Activated CD4-positive, alpha-beta T cell treated with anti-CD3 and anti-CD28 coated beads, Interleukin-2, amount 50 U/mL, for 16 hours (primary cell): ENCODE measurements at places on chromosomes 13 and 19.

GRCh38 chr13:46372071-46372470 is 15.0 kb downstream of the RUBCNL start:
- DNase-seq, result no peak

DNA sequence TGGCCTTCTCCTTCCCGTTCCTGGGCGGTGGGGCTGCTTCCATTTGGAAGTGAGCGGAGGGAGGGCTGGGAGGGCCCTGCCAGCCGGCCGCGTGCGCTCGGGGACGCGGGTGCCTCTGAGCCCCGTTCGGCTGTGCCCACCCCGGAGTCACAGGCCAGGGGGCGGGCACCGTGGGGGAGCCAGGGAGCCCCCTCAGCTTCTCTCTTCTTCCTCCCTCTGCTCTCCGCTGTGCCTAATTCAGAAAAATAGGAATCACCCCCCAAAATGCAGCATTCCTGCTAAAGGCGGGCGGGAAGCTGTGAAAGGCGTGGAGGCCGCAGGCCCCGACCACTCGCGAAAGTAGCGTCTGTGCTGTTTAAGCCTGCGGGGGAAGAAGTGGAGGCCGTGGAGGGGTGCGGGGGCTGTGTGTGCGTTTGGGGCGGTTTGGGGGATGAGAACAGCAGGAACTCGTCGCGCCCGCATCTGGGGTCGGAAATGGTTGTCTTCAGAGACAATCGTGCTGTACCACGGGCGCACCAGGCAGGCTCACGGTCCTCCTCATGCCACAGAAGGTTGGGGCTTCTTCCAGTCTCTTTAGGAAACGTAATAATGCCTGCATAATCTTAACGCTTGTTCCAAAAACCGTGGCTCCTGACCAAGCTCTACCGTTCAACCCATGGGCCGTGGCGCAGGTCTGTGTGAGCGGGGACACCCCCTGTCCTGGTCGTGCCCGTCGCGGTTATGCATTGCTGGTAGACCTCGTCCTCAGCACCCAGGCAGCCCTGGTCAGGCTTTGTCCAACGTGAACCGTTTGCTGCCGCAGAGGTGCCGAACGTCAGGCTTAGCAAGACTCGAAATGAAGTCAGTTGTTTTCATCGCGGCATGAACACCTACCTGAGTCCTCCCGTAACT is 110.4 kb upstream of the SOX1 start:
- DNase-seq, result no peak

DNA sequence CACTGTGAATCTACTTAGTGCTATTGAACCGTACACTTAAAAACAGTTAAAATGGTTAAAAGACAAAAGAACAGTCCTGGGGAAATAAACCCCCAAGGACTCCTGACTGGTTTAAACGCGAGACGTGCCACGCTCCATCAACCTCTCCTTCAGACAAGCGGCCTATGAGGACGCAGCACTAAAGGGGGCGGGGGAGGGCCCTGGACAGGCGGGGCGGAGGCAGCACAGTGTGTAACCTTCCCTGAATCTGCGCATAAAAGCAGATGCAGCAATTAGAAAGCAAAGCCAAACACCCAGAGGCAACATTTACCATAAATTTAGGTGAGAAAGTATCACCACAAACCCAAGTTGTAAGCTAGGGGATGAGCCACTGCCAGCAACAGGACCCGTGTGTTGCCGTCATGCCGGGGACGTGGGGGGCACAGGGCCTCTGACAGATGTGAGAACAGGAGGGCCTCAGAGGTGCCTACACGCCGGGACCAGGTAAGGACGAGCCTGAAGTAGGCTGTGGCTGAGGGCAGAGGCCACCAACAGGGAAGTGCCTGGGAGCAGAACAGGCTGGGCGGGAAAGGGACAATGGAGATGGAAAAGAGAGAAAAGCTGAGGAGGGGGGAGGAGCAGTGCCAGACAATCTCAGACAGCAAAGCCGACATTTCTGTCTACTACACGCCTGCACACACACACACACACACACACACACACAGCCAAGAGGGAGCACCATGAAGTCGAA is 15.3 kb upstream of the ADPRHL1 start:
- DNase-seq, result no peak

GRCh38 chr13:77028202-77028601 is 1.2 kb upstream of the FBXL3 start:
- no peak for DNase-seq

DNA sequence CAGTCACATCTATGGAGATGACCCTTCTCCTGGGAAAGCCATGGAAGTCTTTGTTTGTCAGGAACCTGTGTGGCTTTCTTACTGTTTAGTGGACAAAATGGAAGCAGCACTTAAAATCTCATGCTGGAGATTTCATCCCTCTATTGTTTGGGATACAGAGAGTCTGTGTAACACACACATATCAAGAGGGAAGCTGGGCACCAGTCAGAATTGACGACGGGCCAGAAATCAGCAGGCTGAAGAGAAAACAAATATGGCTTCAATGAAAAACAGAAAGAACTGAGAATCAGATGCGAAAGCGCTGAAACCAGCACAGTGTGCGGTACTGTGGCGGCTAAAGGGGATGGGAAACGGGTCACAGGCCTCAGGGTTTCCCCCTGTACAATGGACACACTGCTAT is 72.2 kb upstream of the WASF3 start:
- no peak for DNase-seq

- DNase-seq, result no peak
Measured at GRCh38 chr13:84366506-84366905, 484.2 kb upstream of the SLITRK1 start.

- peak; percentile 30 for DNase-seq
Measured at GRCh38 chr19:50252111-50252886, 48.9 kb downstream of the MYH14 start.

DNA sequence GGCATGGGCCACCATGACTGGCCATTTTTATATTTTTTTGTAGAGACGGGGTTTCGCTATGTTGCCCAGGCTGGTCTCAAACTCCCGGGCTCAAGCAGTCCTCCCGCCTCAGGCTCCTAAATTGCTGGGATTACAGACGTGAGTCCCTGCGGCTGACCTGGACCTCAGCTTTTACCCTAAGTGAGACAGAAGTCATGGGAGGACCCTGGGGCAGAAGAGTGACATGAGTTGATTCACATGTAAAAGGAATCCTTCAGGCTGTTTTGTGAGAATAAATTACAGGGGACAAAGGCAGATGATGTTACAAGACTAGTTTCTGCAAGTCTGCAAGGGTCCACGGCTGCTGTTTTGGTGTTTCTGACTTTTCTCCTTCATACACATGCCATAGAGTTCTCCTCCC is 2.6 kb upstream of the BCAM start:
- no peak for DNase-seq

DNA sequence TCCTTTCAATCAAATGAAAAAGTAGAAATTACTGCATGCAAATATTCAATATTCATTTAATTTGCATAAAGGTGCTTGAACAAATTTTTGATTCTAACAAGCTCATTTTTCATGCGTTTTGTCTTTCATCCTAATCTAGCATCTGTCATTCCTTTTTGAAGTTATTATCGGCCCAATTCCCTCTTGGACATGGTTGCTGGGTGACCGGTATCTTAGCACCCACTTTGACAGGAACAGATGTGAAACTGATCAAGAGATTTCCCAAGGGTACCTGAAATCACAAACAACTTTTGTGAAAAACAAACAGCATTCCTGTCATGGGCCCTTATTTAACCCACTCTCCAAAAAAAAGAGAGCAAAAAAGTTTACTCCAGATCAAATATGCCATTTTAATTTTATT is 13.3 kb downstream of the DACH1 start:
- DNase-seq, result no peak

- DNase-seq, result peak; percentile 16
Measured at GRCh38 chr13:32267836-32268439, 47.2 kb downstream of the ZAR1L start.

- no peak for DNase-seq
Measured at GRCh38 chr13:71018995-71019394, 848.0 kb downstream of the DACH1 start.

GRCh38 chr19:43681821-43682220 is 11.9 kb upstream of the PLAUR start:
- DNase-seq, result no peak

DNA sequence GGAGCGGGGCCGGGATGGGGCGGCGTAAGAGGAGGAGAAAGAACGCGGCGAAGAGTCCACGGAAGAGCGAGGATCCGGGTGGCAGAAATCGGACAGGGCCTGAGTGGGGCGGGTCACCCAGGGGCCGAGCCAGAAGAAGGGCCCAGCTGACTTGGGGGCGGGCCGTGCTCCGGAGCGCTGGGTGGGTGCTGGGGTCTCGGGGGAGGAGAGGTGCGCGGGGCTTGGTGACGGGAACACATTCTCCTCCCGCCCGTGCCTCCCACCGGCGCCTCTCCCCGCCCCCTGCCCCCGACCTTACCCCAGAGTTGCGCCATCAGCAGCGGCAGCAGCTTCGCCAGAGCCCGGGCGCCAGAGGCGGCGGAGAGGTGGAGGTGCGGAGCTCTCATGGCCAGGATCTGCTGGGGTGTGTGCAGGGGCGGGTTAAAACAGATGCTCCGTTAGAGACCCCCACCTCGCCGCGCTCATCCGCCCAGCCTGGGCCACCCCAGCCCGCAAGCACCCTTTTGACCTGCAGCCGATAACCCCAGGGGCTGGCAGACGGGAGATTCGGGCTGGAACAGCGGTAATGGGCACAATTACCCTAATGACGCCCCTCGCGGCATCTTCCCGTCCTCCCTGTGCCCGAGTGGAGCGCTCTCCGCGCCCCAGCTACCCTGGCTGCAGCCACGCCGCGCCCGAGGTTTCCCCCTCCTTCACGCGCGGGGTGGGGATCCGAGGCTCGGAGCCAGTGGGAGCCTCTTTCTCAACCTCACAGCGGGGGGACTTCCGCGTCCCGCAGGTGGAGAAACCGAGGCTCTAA is 565 bp downstream of the KLK10 start:
- DNase-seq, result no peak

- peak; percentile 9 for DNase-seq
Measured at GRCh38 chr19:15702534-15702930, 25.3 kb upstream of the OR10H2 start.

- DNase-seq, result no peak
Measured at GRCh38 chr19:8336072-8336569, 6.9 kb downstream of the KANK3 start.

GRCh38 chr13:43360171-43360570 is 336.8 kb downstream of the DNAJC15 start:
- DNase-seq, result no peak

- no peak for DNase-seq
Measured at GRCh38 chr13:26568132-26568815, 10.8 kb downstream of the WASF3 start.

DNA sequence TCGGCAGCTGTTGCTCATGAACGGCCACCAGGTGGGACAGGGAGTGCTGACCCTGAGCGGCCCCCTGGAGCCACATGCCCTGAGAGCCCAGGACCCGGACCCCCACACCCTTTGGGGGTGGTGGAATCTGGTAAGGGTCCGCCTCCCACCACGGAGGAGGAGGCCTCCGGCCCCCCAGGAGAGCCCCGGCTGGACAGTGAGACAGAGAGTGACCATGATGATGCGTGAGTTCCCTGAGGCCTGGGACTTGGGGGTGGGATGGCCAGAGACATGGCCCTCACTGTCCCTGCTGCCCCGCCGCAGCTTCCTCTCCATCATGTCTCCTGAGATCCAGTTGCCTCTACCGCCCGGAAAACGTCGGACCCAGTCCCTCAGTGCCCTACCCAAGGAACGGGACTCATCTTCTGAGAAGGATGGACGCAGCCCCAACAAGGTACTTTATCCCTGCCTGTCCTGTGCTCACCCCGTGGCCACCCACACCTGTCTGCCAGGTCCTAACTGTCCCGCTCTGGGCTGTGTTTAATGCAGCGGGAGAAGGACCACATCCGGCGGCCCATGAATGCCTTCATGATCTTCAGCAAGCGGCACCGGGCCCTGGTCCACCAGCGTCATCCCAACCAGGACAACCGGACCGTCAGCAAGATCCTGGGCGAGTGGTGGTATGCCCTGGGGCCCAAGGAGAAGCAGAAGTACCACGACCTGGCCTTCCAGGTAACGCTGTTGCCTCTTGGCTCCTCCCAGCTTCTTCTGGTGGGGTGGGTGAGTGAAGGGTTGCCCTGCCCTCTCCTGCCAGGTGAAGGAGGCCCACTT is 14.7 kb upstream of the PRR19 start:
- DNase-seq, result no peak

DNA sequence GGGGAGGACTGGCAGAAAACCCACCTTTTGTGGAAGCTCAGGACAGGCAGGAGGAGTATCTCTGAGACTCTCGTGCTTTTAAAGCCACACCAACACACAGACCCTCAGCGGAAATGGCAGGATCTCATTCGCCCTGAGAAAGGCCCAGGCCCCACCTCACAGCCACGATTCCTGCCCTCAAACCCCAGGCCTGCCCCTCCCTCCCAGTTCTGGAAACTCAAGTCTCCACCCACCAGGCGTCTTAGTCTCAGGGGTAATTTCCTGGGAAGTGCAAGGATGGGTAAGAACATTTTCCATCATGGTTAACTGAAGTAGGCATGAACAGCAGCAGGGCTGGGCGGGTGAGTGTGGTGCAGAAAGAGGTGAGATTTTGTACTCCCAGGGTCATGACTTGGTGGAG is 8.0 kb upstream of the PDE4C start:
- no peak for DNase-seq

- peak; percentile 21 for DNase-seq
Measured at GRCh38 chr13:75647126-75647784, 11.1 kb downstream of the LMO7 start.

GRCh38 chr13:100493418-100493817 is 95.2 kb downstream of the GGACT start:
- no peak for DNase-seq

- no peak for DNase-seq
Measured at GRCh38 chr19:16856091-16856490, 26.9 kb downstream of the SIN3B start.

GRCh38 chr13:49098198-49098597 is 121.9 kb upstream of the MLNR start:
- no peak for DNase-seq

DNA sequence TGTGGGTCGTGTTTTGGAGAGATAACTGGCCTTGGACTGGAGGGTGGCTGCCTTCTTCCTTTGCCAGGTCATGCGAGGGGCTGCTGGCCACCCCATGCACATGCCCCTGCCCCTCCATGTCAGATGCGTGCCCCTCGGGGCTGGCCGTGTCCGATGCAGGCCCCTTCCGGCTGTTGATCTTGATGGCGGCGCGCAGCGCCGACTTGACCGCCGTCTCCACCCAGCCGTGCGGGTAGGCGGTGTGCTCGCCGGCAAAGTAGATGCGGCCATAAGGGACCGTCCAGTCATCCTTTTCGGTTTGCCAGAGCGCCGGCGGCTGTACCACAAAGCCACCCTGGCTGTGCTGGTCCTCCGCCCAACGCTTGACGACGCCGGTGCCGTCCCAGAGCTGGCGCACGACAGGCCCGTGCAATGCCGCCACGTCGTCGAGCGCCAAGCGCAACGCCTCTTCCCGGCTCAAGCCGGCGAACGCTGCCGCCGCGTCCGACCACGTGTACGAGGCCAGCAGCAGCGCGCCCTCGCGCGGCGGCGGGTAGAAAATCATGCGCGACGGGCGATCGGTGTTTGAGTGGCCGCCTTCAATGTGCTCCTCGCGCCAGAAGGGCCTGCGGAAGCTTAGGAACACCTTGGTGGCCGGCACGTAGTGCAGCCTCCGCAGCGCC is 6.9 kb downstream of the IL4I1 start:
- peak; percentile 84 for DNase-seq

- no peak for DNase-seq
Measured at GRCh38 chr13:89891416-89891815, 1456.1 kb upstream of the MIR17HG start.

- DNase-seq, result no peak
Measured at GRCh38 chr13:48449656-48450055, 36.7 kb upstream of the LPAR6 start.
